ENCODE measurements at places on chromosomes 3 and 15. TPM values are rescaled to one million over a fixed set of nuclear protein-coding genes. Genes with fewer than 3 reads are reported as not detected.

DNA sequence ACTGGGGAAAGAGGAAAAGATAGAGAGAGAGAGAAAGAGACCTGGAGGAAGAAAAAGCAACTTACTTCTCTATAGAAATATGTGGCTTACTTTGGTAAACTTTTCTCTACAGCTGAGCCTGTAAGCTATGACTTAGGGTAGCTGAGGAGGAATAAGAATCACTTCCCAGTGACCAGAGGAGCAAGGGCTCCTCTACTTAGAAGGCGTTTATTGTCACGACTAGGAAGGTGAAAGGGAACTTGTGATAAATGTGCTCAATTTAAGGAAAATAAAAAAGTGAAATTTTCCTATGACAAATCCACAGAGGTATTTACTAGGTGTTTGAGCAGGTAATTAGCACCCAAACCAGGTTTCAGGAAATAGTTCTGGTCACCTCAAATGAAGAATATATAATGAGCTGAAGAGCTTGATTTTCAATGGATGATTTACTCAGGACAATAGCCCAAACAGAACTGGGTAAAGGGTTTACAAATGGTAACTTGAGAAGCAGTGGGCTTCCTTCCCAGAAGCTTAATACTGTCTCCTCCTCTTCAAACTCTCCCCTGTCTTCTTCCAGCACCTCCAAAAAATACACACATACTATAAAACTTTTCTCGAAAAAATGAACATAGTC, 46.1 kb downstream of the SOX2 start:
- H3K4me1 ChIP-seq, result no peaks in the 10 kb centered on the region
- H3K36me3 ChIP-seq, result no peaks in the 10 kb centered on the region
- DNase-seq, result no peak
- H3K27ac ChIP-seq, result no peak overlapping the region
- H3K4me3 ChIP-seq, result no peak overlapping the region

- peaks cover 27% of the 10 kb centered on the region for H3K4me1 ChIP-seq
- no peak overlapping the region for H3K4me3 ChIP-seq
- peaks cover 18% of the 10 kb centered on the region for H3K27me3 ChIP-seq
- no peak overlapping the region for H3K27ac ChIP-seq
- no peak for DNase-seq
Observed at GRCh38 chr3:194925614-194926013, 239.9 kb downstream of the FAM43A start.

DNA sequence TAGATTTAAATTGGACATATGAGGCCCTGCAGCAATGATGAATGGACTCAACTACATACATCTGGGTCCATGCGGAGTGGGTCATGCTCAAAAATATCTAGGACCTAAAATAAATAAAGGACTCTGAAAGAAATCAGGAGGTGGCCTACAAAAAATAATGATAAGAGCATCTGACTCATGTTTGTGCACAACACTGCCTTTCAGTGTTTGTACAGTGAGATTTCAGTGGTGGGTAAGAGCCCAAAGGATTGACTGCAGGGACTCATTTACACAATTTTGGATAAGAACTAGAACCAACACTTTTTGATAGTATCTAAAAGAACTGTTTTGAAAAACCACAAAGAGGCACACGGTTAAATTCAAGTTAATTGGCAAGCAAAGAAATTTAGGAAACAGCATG, 285.5 kb downstream of the SLC9A9 start:
- no peaks in the 10 kb centered on the region for H3K4me1 ChIP-seq
- H3K27me3 ChIP-seq, result no peaks in the 10 kb centered on the region
- H3K36me3 ChIP-seq, result no peaks in the 10 kb centered on the region
- DNase-seq, result no peak

The GOLGA6L4 gene
- total RNA-seq, result 1.3 TPM
